ENCODE measurements at places on chromosomes 2 and 18.

GRCh38 chr18:45783097-45784075 lies 42.1 kb upstream of the SIGLEC15 start:
- no peak for DNase-seq

DNA sequence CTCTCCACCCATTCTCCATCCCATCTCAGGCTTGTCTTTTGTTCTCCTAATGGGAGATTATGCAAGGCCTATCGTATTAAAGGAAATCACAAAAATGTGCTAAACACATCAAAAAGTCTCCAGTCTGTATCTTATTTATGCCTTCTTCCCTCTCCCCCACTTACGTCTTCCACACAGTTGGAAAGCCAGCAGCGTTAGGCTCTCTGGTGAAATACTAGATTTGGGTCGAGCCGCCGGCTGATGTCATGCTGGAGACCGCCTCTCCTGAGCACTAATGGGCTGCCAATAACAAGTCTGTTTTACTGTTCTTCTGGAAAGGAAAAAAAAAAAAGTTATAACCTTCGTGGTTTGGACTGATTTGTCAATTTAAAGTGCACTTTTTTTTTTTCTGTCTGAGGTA lies 182.7 kb upstream of the SIX2 start:
- no peak for DNase-seq

- DNase-seq = no peak
These were observed 32.5 kb upstream of the PUM2 start for GRCh38 chr2:20382965-20383810.

- DNase-seq = no peak
These were observed 91.3 kb upstream of the GLS start for GRCh38 chr2:190789074-190790004.

GRCh38 chr2:229634601-229635370 lies 79.6 kb downstream of the DNER start:
- no peak for DNase-seq

DNA sequence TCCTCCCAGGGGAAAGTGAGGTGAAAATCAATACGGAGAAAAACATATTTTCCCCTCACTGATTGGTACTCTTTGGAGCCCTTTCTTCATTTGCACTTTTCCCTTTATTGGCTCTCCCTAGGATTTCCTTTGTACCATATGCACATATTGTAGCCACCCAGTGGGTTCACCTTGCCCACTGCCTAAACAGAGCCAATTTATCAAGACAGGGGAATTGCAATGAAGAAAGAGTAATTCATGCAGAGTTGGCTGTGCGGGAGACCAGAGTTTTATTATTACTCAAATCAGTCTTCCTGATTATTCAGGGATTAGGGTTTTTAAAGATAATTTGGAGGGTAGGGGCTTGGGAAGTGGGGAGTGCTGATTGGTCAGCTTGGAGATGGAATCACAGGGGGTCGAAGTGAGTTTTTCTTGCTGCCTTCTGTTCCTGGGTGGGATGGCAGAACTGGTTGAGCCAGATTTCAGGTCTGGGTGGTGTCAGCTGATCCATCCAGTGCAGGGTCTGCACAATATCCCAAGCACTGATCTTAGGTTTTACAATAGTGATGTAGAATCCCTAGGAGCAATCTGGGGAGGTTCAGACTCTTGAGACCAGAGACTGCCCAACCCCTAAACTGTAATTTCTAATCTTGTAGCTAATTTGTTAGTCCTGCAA lies 15.1 kb upstream of the KCNE4 start:
- no peak for DNase-seq

GRCh38 chr18:42287047-42287446 lies 332.0 kb downstream of the PIK3C3 start:
- no peak for DNase-seq

DNA sequence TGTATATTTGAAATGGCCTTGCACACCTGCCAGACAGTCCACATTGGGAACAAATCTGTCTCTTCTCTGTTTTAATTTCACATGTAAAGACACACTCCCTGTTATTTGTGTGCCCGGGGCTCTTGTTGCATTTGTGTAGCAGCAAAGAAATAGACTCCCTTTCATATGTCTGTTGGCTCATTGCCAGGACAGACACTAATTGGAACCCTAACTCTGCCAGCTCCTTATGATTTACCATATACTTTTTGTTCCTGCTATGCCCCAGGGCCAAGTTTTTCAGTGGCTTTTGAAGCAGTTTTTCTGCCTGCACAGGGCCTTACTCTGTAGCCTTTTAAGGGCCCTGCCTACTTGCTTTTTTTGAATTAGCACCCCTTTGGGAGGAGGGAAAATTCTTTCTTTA lies 396.9 kb downstream of the DLGAP1 start:
- no peak for DNase-seq

DNA sequence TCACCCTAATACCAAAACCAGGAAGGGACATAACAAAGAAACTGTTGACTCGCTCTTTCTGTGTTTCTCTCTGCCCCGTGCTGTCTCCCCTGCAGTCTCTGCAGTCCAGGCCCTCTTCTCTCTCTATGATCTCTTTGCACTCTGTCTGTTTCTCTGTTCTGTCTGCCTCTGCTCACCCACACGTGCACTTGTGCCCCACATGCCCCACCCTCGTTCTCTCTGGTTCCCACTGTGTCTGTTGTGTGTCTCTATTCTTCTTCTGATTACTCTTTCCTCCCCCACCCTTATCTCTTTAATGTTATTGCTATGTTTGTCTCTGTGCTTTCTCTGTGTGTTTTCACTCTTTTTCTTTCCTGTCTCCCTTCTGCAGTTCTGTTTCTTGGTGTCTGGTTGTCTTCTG lies 54.0 kb downstream of the NAT8 start:
- DNase-seq = no peak

DNA sequence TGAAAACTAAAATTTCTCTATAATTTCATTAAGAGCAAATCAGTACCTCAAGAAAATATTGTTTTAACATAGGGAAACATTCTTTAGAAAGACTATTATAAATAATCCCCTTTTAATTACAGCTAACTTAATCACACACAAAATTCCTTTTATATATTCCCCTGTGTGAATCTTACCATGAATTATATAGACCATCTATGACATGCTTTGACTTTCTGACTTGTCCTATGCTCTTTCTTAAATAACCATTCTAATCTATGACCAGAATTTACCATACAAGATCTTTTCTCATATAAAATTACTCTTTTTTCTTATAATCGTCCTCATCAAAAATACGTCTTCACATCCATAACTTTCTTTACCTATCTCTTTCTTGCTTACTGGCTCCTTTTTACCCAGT lies 824.2 kb upstream of the FAM98A start:
- no peak for DNase-seq

DNA sequence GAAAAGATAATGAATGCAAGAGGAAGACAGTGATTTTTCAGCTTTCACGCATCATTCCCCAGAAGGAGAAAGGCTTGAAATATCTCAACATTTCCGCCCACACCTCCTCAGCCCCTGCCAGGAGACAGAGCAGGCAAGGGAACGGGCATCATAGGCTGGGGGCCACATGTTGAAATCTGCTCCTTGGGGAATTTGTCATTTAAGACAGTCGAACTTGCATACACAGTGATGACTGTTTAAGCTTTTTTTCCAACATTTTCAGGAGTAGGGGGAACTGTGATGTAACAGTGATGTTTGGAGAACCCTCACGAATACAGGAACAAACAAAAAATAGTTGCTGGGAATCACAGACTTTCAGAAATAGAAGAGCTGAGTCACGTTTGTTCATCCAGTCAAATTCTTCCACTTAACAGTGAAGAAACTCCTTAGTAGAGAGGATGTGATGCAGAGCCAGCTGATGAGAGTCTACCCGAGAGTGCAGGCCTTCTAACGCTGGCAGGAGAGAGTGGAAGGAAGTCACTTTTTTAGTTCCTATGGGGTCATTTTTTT lies 266.8 kb downstream of the ALPK2 start:
- no peak for DNase-seq

DNA sequence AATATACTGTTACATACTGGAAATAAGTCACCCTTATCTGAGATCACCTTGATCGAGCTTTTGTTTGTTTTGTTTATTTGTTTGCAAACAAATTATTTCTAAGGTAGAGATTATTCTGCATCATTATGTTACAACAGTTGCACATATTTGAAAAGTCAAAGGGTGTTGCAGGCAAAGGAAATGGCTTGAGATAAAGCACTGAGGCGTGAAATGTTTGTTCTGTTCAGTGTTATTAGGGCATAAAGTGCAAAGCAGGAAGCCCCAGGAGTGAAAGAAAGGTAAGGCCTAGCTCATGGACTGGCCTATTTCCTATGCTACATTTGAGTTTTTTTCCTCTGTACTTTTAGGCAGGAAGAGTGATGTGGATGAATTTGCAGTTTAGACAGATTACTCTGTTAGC lies 1815.6 kb upstream of the LRRTM1 start:
- no peak for DNase-seq

DNA sequence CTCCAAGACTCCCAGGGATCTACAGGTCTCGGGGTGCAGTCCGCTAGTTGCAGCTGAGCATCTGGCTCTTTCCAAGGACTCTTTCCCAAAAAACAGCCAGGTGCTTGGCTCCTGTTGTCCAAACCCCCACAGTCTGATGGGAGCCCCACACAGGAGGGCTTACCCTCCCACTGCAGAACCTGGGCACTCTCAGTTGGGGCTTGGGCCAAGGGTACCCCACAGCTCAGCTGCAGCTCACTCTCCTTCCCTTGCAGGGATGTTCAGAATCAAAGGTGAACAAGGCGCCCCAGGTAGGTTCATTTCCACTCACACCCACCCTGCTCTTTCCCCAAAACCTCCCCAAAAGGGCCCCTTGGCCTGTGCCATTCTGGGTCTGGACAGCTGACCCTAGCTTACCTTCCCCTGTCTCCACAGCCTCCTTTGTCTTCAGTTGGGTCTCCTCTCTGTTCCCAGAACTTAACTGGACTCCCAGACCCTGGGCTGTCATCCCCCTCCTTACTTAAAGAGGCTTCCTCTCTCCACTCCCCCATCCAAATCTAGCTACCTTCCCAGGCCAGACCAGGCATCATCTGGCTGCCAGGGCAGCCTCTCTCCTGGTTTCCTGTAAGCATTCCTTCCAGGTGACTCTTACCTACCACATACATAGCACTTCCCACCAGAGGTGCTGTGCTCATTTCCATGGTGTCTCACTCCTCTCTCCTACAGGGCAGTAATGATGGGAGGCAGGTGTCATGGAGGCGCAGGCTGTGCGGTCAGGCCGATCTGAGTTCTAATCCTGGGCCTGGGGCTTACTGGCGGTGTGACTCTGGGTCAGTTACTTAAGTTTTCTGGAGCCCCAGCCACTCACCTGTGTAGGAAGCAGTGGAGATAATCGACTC lies 29.5 kb downstream of the MARCO start:
- no peak for DNase-seq

DNA sequence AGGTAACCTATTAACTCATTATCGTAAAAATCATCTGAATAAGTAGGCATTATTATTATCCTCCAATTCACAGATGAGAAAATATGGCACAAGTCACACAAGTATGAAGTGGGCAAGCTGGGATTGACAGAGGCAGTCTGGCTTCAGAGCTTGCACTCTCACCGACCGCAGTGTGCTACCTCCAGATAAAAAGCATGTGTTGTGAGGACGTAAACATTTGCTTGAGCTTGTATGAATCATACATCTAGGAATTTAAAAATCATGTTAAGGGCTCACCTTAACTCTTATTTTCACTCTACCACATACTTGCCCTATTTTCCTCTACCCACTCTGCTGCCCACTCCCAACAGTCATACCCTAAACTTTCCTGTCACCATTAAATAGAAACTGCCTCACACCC lies 65.3 kb upstream of the AMMECR1L start:
- no peak for DNase-seq

DNA sequence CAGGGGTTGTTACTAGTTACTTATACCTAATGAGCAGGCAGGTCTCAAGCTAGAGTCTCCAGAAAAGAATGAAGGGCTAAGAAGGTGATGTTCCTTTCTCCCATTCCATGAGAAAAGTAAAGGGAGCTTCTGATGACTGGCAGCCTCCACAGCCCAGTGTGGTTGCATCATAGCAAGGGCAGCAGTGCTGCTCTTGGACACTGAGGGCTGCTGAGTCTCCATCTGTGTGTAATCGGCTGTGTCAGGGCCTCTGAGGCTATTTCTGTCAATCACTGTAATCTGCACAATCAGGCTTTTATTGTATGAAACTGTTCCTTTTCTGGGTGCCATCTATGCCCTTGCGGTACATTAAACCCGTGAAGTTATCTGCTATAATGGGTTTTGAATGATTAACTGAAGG lies 164.1 kb upstream of the FBXO11 start:
- no peak for DNase-seq

DNA sequence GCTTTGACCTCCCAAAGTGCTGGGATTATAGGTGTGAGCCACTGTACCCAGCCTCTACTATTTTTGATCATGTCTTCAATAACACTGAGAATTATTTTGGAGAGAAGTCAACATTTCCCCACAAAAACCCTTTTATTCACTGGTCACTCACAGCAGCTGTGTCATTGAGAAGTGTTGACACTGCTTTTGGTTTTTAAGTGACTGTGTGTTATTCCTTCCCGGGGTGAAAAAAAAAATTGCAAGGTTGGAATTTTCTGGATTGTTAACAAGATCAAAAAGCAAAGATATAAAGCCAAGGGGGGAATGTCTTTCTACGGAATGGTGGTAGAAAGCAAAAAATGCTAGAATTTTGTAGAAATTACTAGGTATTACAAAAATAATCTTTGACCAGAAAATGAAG lies 61.5 kb downstream of the TANC1 start:
- DNase-seq = no peak

- no peak for DNase-seq
These were observed 402.6 kb upstream of the MEIS1 start for GRCh38 chr2:66032226-66032775.

DNA sequence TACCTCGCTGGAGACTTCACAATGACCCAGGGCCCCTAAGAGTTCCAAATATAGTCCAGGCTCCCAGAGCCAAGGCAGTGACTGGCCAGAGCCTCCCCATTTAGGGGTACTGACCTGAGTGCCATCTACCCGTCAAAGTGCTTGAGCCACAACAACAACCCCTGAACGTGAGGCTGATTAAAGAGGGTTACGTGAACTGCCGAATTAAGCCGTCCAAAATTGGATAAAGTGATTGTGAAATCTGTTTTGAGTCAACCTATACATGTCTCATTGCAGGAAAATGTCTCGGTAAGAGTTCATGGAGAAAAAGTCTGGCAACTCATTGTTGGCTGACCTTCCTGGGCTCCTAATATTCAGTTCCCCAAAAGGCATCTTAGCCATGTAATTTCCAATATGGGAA lies 116.3 kb downstream of the TTC32 start:
- no peak for DNase-seq

DNA sequence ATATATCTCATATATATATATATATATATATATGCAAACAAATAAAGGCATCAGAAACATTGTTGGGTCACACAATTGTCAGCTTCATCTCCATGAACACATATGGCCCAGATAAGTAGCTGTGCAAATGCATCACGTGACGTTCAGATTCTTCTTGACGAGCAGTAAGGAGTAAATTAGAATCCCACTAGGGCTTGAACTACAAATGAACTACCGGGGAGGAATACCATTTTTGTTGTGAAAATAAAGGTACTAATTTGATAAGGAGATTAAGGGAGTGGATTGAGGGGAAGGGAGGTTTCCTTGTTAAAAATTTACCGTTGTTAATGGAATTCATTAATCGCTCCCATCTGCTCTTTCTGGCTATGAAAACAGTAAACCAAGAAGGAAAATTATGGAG lies 186.5 kb upstream of the COPS8 start:
- no peak for DNase-seq

GRCh38 chr2:34997779-34998178 lies 1357.8 kb upstream of the CRIM1 start:
- DNase-seq = no peak

GRCh38 chr2:217184242-217184641 lies 324.4 kb upstream of the TNP1 start:
- no peak for DNase-seq

Measured in stimulated activated CD4-positive, alpha-beta T cell treated with anti-CD3 and anti-CD28 coated beads, Interleukin-1b, Interleukin-23, amount 100 ng/mL, for 4 hours (primary cell).